ENCODE measurements at places on chromosomes 4 and X. TPM values are rescaled to one million over a fixed set of nuclear protein-coding genes. Genes with fewer than 3 reads are reported as not detected.

The DNAAF6 gene
- not detected for total RNA-seq

- DNase-seq: no peak
Observed at GRCh38 chr4:111450867-111451266, 694.4 kb upstream of the FAM241A start.

DNA sequence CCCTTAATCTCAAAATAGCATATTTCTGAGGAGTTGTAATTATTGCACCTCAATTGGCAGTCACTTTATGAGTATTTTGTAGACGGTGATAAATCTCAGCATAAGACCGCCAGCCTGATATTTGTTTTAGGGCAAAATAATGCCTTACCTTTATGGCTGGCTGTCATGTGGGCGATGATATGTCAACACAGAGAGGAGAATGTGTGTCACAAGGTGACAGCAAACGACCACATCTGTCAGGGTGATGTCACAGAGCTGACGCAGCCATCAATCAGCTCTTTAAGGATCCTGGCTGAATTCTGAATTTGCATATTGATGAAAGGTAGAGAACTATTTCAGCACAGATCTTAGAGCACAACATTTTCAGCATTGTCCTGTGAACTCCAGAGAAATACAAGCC is 209.7 kb downstream of the CEP135 start:
- DNase-seq: no peak

DNA sequence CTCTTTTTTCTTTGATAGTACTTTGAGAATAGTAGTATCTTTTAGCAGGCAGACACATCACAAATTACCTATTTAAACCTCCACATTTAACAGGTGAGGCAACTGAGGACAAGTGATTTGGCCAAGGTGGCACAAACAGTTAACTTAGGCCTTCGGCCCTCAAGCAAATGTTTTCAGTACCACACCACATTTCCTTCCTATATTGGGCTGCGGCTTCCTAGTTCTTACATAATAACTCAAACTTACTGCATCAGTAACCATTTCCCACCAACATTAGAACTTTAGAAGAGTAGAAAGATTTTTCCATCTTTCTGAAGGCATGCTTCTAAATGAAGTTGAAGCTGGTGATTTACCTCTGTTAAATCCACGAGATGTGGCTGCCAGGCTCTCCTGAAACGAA is 63.2 kb upstream of the SLC4A4 start:
- DNase-seq: no peak

DNA sequence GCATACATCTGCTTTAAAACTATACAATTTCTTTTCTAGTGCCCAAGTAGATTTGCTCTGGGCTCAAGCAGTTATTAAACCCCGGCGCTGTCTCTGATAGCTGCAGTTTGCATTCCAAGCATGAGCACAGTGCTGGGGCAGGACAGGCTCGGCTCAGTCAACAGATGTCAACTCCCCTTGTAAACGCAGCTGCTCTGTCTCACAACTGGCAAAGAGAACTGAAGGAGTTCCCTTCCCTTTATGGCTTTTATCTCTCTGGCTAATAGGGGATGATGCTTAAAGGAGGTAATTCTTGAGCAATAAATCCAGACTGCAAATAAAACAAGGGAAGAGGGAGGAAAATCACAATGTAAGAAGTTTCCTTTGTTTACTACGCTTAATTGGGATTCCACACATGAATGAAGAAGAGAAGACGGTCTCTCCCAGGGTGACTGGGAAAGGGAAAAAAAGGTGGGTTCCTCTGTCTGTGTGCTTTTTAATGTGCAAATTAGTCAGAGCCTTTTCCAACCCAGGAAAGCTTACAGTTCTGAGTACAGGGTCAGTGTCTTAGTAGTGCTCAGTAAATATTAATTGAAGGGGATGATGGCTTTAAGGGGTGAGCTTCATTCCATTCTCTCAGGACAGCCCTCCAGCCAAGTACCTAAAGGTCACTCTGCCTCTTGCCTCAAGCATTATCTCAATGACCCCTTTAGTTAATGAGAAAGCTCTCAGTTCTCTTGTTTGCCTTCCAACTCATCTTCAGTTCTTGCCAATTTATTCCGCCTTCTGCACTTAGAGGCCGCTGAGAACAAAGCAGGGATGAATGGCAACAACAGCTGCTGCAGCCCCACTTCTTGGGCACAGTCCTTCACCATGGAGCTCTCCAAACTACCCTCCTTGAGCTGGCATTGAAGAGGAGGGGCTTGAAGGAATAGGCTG is 155.7 kb upstream of the JADE1 start:
- no peak for DNase-seq

DNA sequence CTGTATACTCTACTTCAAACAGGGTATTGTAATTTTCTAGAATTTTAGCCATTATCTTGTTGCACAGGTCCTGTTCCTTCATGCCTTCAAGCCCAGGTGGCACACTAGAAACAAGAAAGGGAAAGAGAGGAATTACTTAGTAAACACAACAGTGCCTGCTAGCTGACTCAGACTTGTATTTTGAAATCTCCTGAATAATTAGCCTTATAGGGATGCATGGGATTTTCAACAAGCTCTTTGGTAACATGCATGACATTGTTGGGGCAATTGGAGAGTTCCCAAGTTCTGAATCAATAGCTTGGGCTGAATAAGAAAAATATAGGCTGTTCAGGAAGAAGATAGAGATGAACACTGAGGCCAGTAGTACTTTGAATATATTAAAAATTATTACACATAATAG is 118.8 kb downstream of the FAM13A start:
- DNase-seq: no peak

GRCh38 chr4:40976343-40976742 is 226.6 kb downstream of the NSUN7 start:
- peak; percentile 36 for DNase-seq

Measured in SJSA1 (cell line).